Pulmonary artery endothelial cell (primary cell): ENCODE measurements at places on chromosomes 13 and 19.

DNA sequence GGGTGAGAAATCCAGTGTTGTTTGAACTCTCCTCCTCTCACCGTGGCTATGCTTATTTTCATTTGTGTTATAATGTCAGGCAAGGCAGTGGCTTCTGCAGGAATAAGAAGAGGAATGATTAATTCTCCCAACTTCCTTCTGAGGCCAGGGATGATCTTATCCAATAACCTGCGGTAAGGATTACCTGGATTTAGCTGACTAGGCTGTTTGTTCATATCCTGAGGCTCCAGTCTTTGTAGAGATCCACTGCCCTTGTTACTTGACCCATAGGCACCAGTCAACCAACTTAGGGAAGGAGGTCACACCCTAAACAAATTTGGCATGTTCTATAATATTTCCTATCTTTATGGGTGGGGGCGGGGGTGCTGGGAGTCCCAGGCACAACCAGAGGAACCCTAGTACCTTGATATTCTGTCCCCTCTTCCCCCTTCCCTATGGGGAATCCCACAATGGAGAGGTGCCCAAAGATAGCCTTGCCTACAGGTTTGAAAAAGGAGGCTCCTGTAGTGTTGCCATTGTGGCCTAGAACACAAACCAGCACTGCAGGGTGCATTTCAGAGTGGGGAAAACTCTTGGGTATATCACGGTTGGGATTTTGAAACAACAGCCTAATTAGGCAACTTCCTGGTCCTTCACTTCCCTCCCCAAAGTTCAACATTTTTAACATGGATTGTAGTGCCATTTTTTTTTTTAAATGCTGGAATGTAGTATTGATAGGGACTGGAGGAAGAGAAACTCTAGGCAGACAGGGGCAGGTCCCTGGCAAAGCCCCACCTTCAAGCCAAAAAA is 977.5 kb upstream of the SPRY2 start:
- no peak for DNase-seq

DNA sequence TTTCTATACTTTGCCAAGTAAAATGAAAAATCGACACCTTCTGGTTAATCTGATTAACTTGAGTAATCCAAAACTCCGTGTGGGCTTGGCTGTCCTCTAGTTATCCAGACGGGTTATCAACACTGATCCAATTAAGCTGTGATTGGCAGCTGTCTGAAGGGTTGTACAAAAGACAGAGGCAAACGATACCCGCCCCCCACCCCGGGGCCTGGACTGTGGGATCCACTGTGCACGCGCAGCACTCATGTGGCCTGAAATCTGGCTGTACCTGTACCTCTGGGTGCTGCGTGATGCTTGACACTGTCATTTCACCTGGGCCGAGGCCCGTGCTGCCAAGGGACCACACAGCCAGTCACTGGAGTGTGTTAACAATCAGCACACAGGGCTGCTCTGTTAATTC is 53.5 kb downstream of the COL4A2 start:
- DNase-seq = no peak

DNA sequence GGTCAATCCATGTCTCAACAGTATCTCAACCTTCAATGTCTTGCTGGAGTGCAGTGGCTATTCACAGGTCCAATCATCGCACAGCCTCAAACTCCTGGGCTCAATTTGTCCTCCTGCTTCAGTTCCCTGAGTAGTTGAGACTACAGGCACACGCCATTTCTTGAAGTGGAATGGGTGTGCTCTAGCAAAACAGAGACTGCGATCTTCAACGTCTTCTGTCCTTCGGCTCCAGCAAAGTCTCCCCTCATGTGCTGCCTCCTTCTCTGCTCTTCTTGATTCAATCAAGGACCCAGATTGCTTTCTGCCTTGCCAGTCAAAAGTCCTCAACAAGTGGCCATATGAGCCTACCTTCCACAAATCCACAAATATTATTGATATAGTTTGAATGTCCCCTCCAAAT is 466.7 kb upstream of the MIR17HG start:
- no peak for DNase-seq

DNA sequence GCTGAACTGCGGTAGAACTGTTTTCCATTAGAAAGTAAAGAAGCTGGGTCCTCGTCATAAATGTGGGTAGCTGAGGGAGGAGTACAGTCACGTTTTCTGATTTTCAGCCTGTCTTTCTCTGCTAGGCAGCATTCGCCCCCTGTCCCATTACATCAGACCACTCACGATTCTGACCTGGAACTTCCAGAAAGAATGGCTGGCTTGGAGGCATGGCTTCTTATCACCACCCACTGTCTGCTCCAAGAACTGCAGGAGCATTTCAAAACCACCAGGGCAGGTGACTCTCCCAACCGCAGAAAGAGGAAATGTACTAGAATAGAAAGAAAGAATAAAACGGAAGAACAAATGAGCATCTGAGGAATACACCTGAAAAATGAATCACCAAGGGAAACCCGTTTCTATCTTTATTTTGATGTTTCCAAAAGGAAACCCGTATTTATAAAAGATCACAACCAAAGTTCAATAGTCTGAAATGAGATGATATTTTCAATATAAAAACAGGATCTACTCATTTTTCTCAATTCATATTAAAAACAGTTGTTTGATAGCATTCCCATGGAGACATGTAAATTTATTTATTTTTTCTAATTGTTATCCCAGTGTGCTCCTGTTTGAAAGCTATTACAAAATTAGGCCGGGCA is 22.1 kb upstream of the POMP start:
- peak; percentile 54 for DNase-seq

- DNase-seq = no peak
Observed at GRCh38 chr13:46656786-46657185, 103.8 kb downstream of the LRCH1 start.

- no peak for DNase-seq
Observed at GRCh38 chr13:94708031-94708859, 4.1 kb downstream of the SOX21 start.

- no peak for DNase-seq
Observed at GRCh38 chr19:47839411-47839810, 17.7 kb downstream of the CRX start.

GRCh38 chr13:52356327-52356726 is 49.6 kb downstream of the THSD1 start:
- no peak for DNase-seq

DNA sequence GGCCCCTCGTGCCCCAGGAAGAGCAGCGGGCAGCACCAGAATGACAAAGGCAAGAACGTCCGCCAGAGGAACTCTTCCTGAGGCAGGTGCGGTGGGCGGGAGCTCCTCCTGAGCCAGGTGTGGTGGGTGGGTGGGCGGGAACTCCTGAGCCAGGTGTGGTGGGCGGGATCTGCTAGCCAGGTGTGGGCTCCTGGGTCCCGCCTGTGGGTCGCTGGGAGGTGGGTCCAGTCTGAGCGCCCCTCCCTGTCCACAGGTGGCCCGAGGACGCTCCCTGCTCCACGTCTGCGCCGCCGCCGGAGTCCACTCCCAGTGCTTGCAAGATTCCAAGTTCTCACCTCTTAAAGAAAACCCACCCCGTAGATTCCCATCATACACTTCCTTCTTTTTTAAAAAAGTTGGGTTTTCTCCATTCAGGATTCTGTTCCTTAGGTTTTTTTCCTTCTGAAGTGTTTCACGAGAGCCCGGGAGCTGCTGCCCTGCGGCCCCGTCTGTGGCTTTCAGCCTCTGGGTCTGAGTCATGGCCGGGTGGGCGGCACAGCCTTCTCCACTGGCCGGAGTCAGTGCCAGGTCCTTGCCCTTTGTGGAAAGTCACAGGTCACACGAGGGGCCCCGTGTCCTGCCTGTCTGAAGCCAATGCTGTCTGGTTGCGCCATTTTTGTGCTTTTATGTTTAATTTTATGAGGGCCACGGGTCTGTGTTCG is 7.0 kb upstream of the HCN2 start:
- no peak for DNase-seq

GRCh38 chr19:49820125-49820524 is 2.0 kb downstream of the MED25 start:
- DNase-seq = no peak

DNA sequence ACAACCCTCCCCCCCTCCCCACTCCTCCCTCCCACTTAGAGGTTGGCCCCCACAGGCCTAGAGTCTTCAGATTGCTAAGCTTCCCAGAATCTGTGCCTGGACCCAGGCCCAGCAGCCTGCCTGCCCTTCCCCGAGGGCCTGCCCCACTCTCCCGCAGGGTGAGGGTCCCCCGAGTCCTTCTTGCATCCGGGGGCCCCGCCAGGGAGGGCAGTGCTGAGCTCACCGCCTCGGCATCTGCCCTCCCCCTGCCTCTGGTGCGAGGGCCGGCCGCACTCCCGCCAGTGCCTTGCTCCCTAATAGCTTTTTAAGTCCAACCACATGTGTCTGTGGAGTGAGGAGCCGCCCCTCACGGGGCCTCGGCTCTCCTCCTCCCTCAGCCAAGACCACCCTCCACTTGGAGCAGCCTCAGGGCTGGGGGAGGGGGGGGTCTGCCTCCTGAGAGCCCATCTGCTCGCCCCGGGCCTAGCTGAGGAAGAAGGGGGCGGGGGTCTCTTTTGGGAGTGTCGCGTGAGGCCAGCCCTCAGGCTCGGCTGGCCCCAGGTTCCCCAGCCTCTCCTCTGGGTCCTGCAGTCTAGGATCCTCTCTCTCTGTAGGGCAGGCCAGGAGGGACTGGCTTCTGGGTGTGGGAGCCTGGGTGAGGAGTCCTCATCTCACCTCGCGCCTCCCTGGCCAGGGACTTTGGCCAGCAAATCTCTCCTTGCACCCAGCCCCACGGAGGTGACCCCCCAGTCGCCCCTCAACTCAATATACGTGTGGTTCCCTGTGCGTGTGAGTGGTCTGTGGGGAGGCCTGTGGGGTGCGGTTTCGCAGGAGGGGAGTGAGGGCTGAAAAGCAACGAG is 47.2 kb downstream of the LYL1 start:
- no peak for DNase-seq

DNA sequence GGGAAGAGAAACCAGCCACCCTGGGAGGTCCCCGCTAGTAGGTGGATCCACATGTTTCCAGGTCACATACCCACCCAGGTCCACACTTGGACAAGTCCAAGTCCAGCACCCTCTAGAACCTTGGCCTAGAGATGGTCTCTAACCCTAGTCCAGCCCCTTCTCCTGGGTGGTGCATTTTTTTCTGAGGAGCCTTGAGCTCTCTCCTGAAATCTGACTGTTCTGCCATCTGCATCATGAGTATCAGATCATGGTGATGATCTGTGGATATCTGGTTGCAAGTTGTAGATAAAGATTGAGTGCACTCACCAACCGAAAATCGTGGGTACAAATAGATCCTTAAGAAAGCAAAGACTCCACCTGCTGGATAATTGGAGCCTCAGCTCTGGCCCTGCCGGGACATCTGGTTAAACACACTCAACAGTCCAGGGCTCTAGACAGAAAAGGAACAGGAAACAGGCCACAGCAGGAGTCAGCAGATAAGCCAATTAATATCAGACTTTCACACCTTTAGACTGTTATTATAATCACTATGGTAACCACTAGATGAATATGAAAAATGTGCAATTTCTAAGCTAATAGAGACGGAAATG is 41.1 kb downstream of the GPR12 start:
- DNase-seq = peak; percentile 54

GRCh38 chr13:52085421-52085820 is 43.5 kb downstream of the NEK5 start:
- DNase-seq = no peak

DNA sequence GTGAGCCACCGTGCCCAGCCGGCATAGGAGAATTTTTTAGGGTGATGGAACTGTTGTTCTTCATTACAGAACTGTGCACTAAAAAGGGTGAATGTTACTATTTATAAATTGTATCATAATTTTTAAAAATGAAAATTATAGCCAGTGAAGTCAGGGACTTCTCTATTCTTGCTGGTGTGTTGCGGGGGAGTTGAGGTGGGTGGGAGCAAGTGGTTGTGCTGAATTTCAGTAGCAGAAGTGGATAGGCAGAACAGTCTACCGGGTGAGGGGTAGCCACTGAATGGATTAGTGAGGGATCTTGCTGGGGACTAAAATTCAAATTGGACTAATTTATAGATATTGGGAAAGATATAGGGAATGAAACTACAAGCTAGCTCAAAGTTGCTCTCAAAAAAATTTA is 74.0 kb downstream of the CAB39L start:
- DNase-seq = no peak

GRCh38 chr19:49806620-49806959 is 6.5 kb downstream of the FUZ start:
- no peak for DNase-seq

DNA sequence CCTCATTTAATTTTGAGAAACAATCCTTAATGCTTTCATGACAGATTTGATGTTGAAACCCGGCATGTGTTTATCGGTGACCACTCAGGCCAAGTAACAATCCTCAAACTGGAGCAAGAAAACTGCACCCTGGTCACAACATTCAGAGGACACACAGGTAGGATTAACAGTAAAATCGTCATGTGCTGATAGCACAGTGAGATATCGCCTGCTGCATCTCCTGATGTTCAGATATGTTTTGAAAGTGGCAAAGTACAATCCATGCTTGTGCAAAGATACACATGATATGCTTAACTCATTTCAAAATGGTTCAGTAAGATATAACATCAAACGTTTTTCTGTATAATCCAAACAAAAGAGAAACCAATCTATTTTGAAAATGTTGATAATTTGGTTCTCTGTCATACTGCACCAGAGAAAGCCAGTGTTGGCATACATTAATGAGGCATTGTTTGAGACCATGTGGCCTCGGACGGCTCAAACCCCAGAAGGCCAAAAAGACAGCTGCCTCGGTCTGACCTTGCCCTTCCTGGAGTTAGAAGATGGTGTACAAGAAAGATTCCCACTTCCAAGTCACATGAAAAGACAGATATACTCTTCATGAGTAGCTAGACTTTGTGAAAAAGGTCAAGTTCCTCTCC is 76.2 kb downstream of the DHRS12 start:
- DNase-seq = no peak
